ENCODE measurements at places on chromosomes 7 and 10. TPM values are rescaled to one million over a fixed set of nuclear protein-coding genes. Genes with fewer than 3 reads are reported as not detected.

Gene NUPR2
- total RNA-seq: not detected

Gene DIP2C
- 31.1 TPM for total RNA-seq

Gene GJD4
- not detected for total RNA-seq

Gene AKR1D1
- total RNA-seq: not detected

Gene STAG3
- 0.40 TPM for total RNA-seq
